GM12892 (cell line): ENCODE measurements at places on chromosomes 4 and X.

- no peak for DNase-seq
Measured at GRCh38 chr4:151829309-151829708, 68.5 kb upstream of the GATB start.

GRCh38 chrX:141142946-141143345 is 34.0 kb downstream of the LDOC1 start:
- DNase-seq, result no peak

DNA sequence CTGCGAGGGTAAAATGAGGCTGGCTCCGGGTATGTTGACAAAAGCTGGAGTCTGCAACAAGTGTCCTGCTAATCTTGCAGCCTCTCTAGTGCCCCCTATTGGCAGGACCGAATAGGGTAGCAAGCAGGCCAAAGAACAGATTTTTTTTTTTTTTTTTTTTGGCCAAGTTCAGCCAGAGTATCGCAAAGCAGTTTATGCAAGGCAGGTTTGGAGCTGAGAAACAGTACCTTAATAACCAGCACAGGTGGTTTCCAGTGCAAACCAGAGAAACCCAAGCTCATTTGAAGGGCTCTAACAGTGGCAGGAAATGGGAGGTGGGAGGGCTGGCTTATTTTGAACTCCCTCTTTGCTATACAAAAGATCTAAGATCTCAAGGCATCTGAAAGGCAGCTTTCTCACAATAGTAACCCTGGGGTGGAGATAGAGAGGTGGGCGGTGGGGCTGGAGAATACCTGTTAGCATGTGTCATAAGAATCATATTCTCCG is 38.2 kb upstream of the OCIAD2 start:
- DNase-seq, result no peak

DNA sequence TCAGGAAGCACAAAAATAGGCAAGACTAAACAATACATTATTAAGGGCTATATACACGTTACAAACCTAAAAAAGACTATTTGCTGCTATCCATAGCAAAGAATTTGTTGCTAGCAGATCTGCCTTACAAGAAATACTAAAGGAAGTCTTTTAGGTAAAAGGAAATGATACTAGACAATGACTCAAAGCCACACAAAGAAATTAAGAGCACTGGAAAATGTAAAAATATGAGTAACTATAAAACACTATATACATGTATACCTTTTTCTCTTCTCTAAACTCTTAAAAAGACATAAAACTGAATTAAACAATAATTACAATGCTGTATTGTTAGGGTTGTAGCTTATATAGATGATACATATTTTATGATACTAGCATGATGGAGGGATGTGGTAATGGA is 25.7 kb downstream of the SLC9A7 start:
- no peak for DNase-seq

- DNase-seq, result no peak
Measured at GRCh38 chr4:142818031-142818430, 28.1 kb downstream of the INPP4B start.

GRCh38 chr4:151721466-151721865 is 39.3 kb downstream of the GATB start:
- no peak for DNase-seq

DNA sequence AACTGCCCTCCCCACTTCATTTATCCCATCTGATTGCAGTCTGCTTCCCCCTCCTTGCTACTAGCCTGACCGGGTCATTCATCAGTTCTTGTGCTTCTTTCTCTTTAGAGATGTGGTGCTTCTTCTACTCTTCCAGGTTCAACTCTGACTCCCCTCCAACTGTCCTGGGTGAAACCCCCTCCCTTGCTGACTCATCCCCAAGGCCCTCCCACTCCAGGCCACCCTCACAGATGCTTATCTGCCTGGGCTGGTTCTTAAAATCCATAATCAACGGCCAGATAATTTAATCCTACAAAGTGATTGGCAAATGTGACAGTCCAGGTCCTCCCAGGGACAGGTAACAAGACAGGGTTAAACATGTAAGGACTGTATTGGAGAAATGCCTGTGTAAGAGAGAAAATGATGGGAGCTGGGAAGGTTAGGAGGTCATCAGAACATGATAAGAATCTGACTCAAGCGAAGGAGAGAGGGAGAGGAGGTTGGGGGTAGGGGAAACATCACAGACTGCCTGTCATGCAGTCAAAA is 182.8 kb upstream of the C1QTNF7 start:
- no peak for DNase-seq

GRCh38 chrX:119486745-119487144 is 18.5 kb downstream of the SLC25A5 start:
- DNase-seq, result no peak

DNA sequence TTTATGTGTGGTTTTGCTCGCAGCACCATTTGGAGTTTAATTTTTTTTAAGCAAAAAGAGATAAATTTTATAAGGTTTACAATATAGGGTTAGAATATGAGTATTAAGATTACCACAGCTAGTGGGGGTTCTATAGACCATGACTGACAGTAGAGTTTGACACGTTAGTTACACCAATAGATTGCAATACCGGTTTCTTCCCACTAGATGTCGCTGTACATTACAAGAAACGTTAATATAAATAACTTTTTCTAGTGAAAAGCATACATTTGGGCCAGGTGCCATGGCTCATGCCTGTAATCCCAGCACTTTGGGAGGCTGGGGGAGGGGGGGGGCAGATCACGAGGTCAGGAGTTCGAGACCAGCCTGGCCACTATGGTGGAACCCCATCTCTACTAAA is 433.6 kb downstream of the MAGEB5 start:
- no peak for DNase-seq

DNA sequence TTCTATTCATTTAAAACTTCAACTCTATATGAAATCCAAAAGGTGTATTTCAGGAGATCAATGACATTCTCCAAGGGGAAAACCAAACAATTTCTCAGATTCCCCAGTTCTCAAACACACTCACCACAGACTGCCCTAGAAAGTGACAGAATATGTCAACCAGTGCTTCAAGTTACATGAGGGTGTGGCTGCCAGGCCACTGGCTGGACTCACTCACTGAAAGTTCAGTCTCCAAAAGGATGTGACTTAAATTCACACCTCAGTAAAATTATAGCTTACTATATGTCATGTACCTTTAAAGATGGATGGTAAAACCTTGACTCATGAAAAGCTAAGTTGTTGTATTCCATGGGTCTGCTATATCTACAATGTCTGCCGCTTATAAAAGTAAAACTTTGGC is 7.3 kb downstream of the INPP4B start:
- no peak for DNase-seq

DNA sequence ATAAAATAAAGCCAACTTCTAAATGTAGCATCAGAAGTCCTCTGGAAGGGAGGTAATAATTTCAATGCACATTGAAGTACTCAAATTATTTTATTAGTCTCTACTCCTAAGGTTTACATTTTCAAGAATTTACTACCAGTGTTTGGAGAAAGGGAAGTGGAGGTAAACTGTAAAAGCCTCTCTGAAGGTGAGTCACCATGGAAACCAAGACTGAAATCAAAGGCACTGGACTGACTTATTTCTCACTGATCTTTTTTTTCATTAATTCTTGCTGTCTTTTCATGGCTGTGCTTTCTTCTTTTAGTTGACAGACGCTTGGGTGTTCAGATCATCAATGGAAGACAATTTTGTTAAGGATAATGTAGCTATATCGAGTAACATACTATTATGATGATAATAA is 9.7 kb downstream of the SLC39A8 start:
- no peak for DNase-seq
